ENCODE measurements at places on chromosomes 2 and 18.

- no peak for DNase-seq
These were observed 287.2 kb downstream of the RDH14 start for GRCh38 chr2:18273205-18273604.

- no peak for DNase-seq
These were observed 364.4 kb upstream of the GCFC2 start for GRCh38 chr2:76075126-76075525.

DNA sequence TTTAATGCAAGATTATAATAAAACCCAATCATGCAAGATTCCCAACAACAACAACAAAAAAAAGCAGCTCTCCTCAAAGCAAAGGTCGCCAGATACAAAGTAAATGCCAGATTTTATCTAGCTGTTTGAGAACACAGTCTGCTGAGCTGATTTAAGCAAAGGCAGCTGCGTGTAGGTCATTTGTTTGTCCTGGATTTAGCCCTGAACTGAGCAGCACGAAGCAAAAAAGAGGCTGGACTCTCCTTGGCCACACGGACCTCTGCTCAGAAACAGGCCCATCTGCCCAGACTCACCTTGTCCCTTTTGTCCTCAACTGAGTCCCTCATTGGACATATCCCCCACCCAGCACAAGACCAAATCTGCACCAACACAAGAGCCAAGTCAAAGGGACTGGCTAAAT, 91.5 kb downstream of the PID1 start:
- DNase-seq, result no peak

GRCh38 chr2:178413472-178414265, 37.3 kb downstream of the PRKRA start:
- DNase-seq, result peak; percentile 91
